ENCODE measurements at places on chromosomes 16 and 17.

DNA sequence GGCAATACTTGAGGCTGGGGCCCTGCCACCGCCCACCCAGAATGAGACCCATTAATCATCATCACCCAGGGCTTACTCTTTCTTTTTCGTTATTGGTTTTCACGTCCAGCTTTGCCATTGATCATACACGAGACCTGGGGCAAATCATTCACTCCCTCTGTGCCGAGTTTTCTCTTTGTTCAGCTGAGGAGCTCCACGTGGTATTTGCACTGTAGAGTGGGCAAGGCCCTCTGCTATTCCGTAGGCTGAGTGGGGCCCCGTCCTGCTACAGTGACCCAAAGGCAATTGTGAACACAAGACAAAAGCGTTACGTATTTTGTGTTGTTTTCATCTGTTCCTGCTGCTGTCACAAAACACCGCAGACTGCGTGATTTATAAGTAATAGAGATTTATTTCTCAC, 23.6 kb upstream of the CBX2 start:
- peaks cover 40% of the 10 kb centered on the region for H3K27me3 ChIP-seq
- H3K36me3 ChIP-seq: no peaks in the 10 kb centered on the region
- no peak for DNase-seq
- no peak overlapping the region for H3K4me3 ChIP-seq
- H3K4me1 ChIP-seq: no peaks in the 10 kb centered on the region
- H3K27ac ChIP-seq: peak overlapping the region; percentile 51

DNA sequence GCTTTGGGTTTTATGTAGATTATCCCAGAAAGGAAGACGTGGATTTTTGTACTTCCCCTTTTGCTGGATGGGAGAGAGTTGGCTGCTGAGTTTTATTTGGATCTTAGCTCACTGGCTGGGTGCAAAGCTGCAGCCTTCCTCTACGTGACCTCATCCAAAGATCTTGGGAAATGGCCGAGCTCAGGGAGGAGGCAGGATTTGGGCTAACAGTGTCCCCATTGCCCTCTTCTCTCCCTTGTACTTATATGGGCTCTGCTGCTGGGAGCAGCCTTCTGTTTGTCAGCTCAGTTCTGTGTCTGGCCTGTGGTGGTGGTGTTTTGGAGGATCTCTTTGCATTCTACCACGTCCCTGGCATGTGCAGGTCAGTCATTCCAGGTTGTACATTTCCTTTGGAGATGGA, 2.0 kb downstream of the AOC3 start:
- no peaks in the 10 kb centered on the region for H3K4me1 ChIP-seq
- peaks cover 6% of the 10 kb centered on the region for H3K27me3 ChIP-seq
- no peak for DNase-seq
- H3K4me3 ChIP-seq: no peak overlapping the region
- no peaks in the 10 kb centered on the region for H3K36me3 ChIP-seq
- H3K27ac ChIP-seq: no peak overlapping the region

- no peak for DNase-seq
- H3K36me3 ChIP-seq: no peaks in the 10 kb centered on the region
- H3K4me3 ChIP-seq: no peak overlapping the region
- H3K4me1 ChIP-seq: no peaks in the 10 kb centered on the region
- H3K27me3 ChIP-seq: peaks cover 3% of the 10 kb centered on the region
- H3K27ac ChIP-seq: no peak overlapping the region
Observed at GRCh38 chr17:15231851-15232516, 33.1 kb downstream of the PMP22 start.

DNA sequence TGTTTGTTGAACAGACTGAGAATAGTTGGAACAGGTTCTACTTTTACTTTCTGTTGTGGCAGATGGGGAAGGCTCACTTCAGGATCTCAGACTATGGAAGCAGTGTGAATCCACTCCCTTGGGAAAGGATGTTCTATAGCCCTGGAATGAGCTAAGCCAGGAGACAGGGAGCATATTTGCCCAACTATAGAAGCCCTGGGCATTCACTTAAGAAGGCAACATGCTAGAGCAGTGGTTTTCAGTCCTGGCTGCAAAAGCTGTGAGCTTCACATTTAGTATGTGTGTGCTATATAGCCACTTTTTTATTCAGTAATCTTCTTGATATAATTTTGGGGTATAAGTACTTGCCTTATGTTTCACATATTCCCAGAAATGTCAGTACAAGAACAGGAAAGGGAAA, 1.2 kb upstream of the KRT32 start:
- H3K27me3 ChIP-seq: peaks cover 31% of the 10 kb centered on the region
- no peak overlapping the region for H3K27ac ChIP-seq
- no peaks in the 10 kb centered on the region for H3K4me1 ChIP-seq

GRCh38 chr16:84552135-84552534, 47.7 kb upstream of the MEAK7 start:
- peaks cover 26% of the 10 kb centered on the region for H3K4me1 ChIP-seq
- H3K27me3 ChIP-seq: peaks cover 1% of the 10 kb centered on the region
- H3K36me3 ChIP-seq: no peaks in the 10 kb centered on the region
- DNase-seq: no peak
- H3K4me3 ChIP-seq: no peak overlapping the region

DNA sequence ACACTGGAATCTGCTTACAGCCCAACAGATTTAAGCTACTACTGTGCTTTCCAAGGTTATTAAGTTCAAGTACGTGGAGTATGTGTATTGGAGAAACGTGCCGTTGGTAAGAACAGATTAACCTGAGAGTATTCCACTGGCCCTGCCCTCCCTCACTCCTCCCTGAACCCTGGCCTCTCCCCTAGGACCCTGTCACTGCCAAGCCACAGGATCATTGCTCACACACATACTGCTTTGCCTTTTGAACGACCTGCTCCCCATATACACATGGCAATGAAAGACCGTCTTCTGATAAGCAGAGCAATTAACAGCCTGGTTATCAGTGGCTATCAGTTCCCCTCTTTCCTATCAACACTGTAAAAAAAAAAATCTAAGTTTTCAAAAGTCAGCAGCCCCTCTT, 458.9 kb upstream of the DYNLRB2 start:
- H3K27me3 ChIP-seq: no peaks in the 10 kb centered on the region
- no peaks in the 10 kb centered on the region for H3K36me3 ChIP-seq
- no peak overlapping the region for H3K27ac ChIP-seq
- no peak for DNase-seq
- H3K4me1 ChIP-seq: no peaks in the 10 kb centered on the region
- H3K4me3 ChIP-seq: no peak overlapping the region

GRCh38 chr16:81446907-81447268, 2.3 kb downstream of the CMIP start:
- H3K36me3 ChIP-seq: no peaks in the 10 kb centered on the region
- H3K4me1 ChIP-seq: peaks cover 64% of the 10 kb centered on the region
- DNase-seq: no peak
- no peaks in the 10 kb centered on the region for H3K27me3 ChIP-seq
- H3K4me3 ChIP-seq: peak overlapping the region; percentile 94

DNA sequence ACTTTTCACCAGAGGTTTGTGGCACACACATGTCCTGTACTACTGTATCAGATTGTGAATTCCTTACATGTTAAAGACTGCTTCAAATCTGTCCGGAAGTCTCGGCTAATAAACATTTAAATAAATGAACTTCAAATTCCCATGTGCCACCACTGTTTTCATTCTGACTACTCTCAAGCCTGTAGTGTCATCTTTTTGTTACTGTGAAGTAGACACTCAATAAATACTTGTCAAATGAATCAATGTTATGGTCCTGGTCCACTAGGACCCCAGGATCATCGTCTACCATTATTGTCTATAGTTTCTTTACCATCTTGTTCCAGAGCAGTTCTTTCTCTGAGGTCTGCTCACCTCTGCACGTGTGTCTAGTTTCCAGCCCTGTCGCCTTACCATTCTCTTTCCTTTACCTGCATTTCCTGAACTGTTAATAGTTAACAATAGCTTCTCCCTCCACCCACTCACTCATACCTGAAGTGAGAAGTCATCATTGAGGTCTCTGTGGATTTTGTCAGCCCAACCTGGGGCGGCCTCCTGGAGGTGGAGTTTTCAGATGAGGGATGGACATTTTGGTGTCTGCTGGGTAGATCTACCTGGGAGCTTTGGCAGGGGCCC, 333.0 kb downstream of the SEC14L1 start:
- H3K27me3 ChIP-seq: no peaks in the 10 kb centered on the region
- H3K4me3 ChIP-seq: peak overlapping the region; percentile 92

DNA sequence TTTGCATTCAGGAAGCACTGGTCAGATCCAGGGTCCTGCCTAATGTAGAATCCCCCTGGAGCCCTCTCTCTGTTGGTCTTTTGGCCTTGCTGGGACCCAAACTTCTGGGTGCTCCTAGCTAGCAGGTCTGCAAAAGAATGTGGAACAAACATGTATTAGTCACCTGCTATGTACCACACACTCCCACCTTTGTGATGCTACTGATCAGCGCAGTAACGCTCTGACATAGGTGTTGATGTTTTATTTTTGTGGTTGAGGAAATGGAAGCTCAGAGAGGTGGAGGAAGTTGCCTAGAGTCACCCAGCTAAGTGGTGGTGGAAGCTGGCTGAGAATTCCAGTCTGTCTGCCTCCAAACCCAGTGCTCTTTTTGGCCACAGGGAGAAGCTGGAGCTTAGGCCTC, 35.8 kb upstream of the LGALS9 start:
- no peak overlapping the region for H3K4me3 ChIP-seq
- no peak overlapping the region for H3K27ac ChIP-seq
- H3K27me3 ChIP-seq: no peaks in the 10 kb centered on the region
- peaks cover 12% of the 10 kb centered on the region for H3K36me3 ChIP-seq
- no peak for DNase-seq

DNA sequence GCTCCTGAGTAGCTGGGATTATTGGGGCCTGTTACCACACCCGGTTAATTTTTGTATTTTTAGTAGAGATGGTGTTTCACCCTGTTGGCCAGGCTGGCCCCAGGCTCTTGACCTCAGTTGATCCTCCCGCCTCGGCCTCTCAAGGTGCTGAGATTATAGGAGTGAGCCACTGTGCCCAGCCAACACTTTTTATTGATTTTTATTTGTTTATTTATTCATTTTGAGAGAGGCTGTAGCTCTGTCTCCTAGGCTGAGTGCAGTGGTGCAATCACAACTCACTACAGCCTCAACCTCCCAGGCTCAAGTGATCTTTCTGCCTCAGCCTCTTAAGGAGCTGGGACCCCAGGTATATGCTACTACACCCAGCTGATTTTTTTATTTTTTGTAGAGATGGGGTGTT, 54.7 kb downstream of the TNRC6A start:
- H3K4me1 ChIP-seq: no peaks in the 10 kb centered on the region
- H3K27me3 ChIP-seq: no peaks in the 10 kb centered on the region
- DNase-seq: no peak
- peaks cover 32% of the 10 kb centered on the region for H3K36me3 ChIP-seq
- no peak overlapping the region for H3K27ac ChIP-seq

DNA sequence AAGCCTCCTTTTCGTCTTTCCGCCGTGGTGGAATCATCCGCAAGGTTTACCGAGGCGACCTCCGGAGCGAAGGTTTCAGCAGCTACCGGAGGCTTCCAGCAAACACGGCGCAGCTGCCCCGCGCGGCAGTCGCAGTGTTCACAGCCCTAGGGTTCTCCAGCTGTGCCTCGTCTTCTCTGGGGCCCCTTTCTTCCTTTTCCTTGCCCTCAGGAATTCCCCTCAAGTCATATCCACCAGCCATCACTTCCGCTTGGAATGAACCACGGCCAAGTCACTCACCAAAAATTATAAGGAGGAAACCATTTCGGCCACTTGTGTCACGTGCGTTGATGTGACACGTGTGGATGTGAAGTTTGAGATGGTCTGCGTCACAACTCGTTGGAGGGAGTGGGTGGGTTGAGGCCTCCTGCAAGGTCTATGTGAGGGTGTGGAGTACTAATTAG, 636 bp upstream of the ERN1 start:
- H3K4me1 ChIP-seq: peaks cover 16% of the 10 kb centered on the region
- peak overlapping the region; percentile 90 for H3K4me3 ChIP-seq

DNA sequence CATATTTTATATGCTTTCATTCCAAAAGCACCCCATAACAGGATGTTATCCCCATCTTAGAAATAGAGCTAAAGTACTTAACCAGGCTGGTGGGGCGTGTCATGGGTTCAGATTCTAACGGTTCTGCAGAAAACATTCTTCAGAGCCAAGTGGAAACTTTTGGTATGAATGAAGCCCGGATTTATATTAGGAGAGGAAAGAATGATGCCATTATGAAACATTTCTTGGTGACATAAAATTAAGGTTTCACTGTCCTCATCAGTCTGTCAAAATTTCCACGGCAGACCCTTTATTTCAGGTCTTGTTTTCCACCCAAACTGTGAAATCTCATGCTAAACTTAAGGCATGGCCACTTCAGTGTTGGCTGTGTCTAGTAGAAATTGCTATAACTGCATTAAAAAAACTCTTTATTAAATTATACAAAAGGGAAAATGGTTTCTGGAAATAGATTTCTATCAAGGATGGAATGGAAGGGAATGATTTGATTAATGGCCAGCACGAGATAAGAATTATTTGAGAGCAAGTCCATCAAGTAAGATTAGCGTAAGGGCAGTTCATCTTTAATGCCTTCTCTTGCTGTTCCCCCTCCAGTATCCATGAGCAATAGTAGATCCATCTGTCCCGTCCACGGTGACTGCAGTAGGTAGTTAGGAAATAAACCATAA, 11.7 kb downstream of the PRKCA start:
- H3K27me3 ChIP-seq: peaks cover 5% of the 10 kb centered on the region
- H3K27ac ChIP-seq: no peak overlapping the region
- H3K4me1 ChIP-seq: no peaks in the 10 kb centered on the region
- no peak for DNase-seq

DNA sequence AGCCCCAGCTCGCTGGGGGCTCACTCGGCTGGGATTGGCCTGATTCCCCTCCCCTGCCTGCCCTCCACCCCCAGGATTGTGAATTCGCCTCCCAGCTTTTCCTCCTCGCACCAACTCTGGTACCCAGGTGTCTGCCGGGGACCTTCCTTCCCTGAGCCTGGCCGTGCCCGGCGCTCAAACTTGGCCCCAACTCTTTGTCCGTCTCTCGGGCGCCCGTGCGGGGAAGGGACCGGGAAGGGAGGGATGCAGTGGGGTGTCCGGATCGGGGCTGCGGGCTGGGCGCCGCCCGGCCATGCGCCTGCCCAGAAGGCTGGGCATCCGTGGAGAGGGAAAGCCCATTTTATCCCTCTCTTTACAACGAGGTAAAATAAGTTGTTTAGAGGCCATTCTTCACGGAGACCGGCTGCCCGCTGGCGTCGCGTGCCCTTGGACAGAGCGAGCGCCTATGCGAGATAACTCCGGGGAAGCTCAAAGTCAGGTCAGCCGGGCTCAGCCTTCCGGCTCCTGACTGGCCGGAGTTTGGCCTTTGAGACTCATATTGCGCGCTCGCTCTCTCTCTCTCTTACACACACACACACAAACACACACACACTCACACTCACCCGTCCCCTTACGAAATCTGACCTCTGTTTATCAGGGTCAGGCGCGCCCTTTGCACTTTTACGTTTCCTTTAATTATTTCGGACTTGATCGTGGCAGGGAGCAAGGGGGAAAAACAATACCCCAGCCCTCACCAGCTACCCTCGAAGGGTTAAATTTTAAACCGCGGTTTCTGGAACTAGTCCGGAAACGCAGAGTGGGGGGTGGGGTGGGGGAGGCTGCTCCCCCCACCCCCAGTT, 774 bp upstream of the MAF start:
- H3K36me3 ChIP-seq: no peaks in the 10 kb centered on the region
- H3K27ac ChIP-seq: peak overlapping the region; percentile 76
- H3K27me3 ChIP-seq: peaks cover 51% of the 10 kb centered on the region

- no peak overlapping the region for H3K4me3 ChIP-seq
- no peaks in the 10 kb centered on the region for H3K36me3 ChIP-seq
- H3K27ac ChIP-seq: no peak overlapping the region
- no peak for DNase-seq
- H3K4me1 ChIP-seq: no peaks in the 10 kb centered on the region
Observed at GRCh38 chr17:34720760-34721159, 141.4 kb downstream of the TMEM132E start.

- H3K4me3 ChIP-seq: no peak overlapping the region
- H3K36me3 ChIP-seq: no peaks in the 10 kb centered on the region
- no peaks in the 10 kb centered on the region for H3K4me1 ChIP-seq
Observed at GRCh38 chr16:8295513-8296237, 294.6 kb downstream of the TMEM114 start.

- no peaks in the 10 kb centered on the region for H3K36me3 ChIP-seq
- DNase-seq: peak; percentile 75
- peak overlapping the region; percentile 84 for H3K27ac ChIP-seq
- H3K4me3 ChIP-seq: peak overlapping the region; percentile 1
- peaks cover 11% of the 10 kb centered on the region for H3K27me3 ChIP-seq
Observed at GRCh38 chr17:77086433-77087010, 54.2 kb upstream of the SEC14L1 start.
